ENCODE measurements at places on chromosomes 6 and 20. TPM values are rescaled to one million over a fixed set of nuclear protein-coding genes. Genes with fewer than 3 reads are reported as not detected.

GRCh38 chr20:59333260-59333845 lies 32.9 kb downstream of the EDN3 start:
- no peak overlapping the region for H3K4me3 ChIP-seq
- peaks cover 33% of the 10 kb centered on the region for H3K27me3 ChIP-seq
- no peak for DNase-seq
- no peaks in the 10 kb centered on the region for H3K4me1 ChIP-seq

TFAP2D gene
- total RNA-seq = not detected

DNA sequence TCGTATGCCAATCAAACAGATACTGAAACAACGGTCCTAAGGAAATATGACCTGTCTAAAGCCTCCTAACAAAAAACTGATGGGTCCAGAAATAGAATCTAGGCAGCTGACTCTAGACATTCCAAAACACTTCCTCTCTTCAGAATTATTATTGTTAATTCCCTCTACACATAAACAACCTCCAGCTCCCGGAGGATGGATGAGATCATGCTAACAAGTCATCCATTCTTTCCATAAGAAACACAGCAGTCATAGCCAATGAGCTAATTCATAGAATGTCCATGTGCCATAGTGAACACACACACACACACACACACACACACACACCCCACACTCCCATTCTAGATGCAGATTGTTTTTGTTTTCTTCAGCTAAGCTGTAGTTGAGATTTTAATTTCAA lies 44.3 kb downstream of the HDGFL1 start:
- no peak for DNase-seq
- peaks cover 20% of the 10 kb centered on the region for H3K4me1 ChIP-seq
- no peak overlapping the region for H3K4me3 ChIP-seq
- no peaks in the 10 kb centered on the region for H3K27me3 ChIP-seq
- H3K36me3 ChIP-seq = no peaks in the 10 kb centered on the region

CYP24A1 gene
- total RNA-seq = not detected

EEF1A1 gene
- total RNA-seq = 12,391 TPM

DNA sequence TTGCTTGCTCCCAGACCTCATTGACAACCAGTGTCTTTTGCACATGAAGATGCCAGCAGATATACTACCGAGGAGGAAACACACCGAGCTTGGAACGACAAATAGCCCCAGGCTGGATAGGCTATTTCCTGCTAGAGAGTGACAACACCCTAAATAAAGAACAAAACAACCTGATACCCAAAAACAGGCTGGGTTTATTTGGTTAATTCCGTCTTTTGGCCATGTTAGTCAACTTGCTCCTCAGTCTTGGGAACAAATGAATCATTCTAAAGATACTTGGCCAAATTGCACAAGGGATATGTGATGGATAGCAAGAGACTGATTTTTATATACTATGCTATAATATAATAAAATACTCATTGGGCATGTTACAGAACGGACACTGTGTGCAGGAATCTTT lies 11.5 kb upstream of the MUC22 start:
- H3K4me1 ChIP-seq = no peaks in the 10 kb centered on the region
- no peaks in the 10 kb centered on the region for H3K36me3 ChIP-seq
- H3K27me3 ChIP-seq = no peaks in the 10 kb centered on the region
- no peak overlapping the region for H3K27ac ChIP-seq
- no peak overlapping the region for H3K4me3 ChIP-seq

DNA sequence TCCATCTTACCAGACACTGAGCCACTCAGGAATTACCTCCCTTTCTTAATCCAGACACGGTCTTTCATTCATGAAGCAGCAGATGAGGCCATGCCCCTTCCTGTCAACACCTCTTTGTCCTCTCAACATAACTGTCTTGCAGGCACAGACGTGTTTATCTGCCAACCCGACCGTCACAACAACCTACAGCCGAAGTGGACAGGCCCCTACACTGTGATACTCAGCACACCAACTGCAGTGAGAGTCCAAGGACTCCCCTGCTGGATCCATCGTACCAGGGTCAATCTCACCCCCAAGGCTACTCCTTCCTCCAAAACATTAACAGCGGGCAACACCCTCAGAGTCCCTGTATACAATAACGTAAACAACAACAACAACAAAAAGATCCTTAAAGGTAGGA lies 30.6 kb upstream of the ULBP3 start:
- H3K27ac ChIP-seq = no peak overlapping the region
- no peaks in the 10 kb centered on the region for H3K27me3 ChIP-seq
- DNase-seq = no peak

DNA sequence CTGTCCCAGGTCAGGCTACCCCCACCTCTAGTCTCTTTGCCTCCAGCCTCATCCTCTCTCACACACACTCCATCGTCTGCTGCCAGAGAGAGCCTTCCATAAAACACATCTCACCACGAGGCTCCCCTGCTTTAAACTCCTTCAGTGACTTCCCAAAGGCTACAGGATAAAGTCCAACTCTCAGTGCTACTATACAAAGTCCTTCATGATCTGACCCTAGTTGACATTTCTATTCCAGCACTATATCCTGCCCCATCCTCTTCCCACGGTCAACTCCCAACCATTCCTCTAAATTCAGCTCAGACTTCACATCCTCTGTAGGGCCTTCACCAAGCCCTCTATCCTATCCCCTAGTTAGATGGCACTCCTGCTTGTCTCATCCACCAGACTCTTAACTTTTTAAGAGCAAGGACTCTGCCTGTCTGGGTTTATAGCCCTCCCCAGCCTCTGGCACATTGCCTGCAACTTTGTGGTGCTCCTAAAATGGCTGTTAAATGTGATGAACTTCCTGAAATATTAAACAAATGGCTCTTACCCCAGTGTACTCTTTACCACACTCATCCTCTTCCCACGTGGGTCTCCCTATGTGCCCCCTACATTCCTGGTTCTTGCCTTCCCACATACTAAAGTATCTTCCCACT lies 36.1 kb downstream of the KIF16B start:
- H3K27ac ChIP-seq = no peak overlapping the region
- no peaks in the 10 kb centered on the region for H3K27me3 ChIP-seq
- H3K36me3 ChIP-seq = no peaks in the 10 kb centered on the region
- no peak overlapping the region for H3K4me3 ChIP-seq
- peaks cover 5% of the 10 kb centered on the region for H3K4me1 ChIP-seq
- DNase-seq = no peak

GRCh38 chr20:32605167-32605656 lies 20.1 kb upstream of the NOL4L start:
- H3K4me3 ChIP-seq = no peak overlapping the region
- H3K27ac ChIP-seq = no peak overlapping the region
- no peaks in the 10 kb centered on the region for H3K36me3 ChIP-seq
- no peaks in the 10 kb centered on the region for H3K4me1 ChIP-seq

- peaks cover 30% of the 10 kb centered on the region for H3K4me1 ChIP-seq
- DNase-seq = no peak
- H3K4me3 ChIP-seq = no peak overlapping the region
- no peaks in the 10 kb centered on the region for H3K36me3 ChIP-seq
- H3K27ac ChIP-seq = no peak overlapping the region
- H3K27me3 ChIP-seq = no peaks in the 10 kb centered on the region
These were observed 586.5 kb downstream of the EPM2A start for GRCh38 chr6:145148776-145149175.

SPATS1 gene
- total RNA-seq = not detected

SLC17A9 gene
- total RNA-seq = 2.2 TPM

ZC2HC1B gene
- not detected for total RNA-seq
